ENCODE measurements at places on chromosomes 1 and 21.
A peak's percentile ranks its signal among the peaks of the same experiment; 100 is the strongest.

GRCh38 chr1:156584813-156585212 lies 5.3 kb downstream of the TTC24 start:
- DNase-seq: peak; percentile 60

- DNase-seq: no peak
These were observed 84.4 kb downstream of the ITPKB start for GRCh38 chr1:226654668-226655055.

- no peak for DNase-seq
These were observed 81.0 kb downstream of the NOTCH2 start for GRCh38 chr1:119988306-119989062.

DNA sequence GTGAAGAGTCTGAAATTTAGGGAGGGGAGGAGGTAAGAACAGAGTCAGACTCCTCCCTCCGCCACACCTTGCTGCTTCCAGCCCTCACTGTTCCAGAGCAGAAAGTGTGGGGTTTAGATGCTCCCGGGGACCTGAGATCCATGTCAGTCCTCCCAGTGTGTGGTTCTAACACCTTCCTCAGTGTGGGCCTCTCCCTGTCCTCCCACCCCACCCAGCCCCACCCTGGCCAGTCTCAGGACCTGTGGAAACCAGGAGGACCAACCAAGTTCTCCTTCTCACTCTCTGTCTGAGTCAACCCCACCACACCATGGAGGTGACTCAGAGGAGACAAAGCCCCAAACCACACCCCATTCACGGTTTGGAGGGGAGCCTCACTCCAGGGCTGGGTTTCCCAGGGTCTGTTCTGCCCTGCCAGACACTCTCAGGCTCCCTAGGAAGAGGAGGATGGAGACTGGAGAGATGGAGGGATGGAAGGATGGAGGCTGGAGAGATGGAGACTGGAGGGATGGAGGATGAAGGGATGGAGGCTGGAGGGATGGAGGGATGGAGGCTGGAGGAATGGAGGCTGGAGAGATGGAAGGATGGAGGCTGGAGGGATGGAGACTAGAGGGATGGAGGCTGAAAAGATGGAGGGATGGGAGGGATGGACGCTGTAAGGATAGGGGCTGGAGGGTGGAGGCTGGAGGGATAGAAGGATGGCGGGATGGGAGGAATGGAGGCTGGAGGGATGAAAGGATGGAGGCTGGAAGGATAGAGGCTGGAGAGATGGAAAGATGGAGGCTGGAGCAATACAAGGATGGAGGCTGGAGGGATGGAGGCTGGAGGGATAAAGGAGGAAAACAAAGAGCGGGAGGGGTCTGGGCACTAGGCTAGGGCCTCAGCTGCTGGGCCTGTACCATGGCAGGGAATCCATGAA lies 100.9 kb upstream of the RUNX3 start:
- DNase-seq: no peak

GRCh38 chr1:30313176-30313575 lies 410.2 kb downstream of the MATN1 start:
- no peak for DNase-seq

DNA sequence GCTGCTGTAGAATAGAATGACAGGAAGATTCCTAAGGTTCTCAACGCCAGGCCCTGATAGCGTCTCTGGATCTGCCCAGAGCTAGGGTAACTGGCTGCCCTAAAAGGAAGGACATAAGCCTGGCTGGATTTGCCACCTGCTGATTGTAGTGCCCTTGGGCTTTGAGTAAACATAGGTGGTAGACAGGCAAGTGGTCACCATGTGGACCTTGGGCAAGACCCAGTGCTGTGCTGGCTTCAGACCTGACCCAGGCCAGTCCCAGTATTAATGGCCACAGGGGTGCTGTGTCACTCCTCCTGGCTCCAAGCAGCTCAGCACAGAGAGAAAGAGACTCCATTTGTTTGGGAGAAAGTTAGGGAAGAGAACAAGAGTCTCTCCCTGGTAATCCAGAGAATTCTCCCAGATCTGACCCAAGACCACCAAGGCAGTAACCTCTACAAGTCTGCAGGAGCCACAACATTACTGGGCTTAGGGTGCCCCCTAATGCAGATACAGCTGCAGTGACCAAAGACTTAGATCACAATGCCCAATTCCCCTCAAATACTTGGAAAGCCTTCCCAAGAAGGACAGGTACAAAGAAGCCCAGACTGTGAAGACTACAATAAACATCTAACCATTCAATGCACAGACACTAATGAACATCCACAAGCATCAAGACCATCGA lies 44.5 kb downstream of the PHTF1 start:
- no peak for DNase-seq

DNA sequence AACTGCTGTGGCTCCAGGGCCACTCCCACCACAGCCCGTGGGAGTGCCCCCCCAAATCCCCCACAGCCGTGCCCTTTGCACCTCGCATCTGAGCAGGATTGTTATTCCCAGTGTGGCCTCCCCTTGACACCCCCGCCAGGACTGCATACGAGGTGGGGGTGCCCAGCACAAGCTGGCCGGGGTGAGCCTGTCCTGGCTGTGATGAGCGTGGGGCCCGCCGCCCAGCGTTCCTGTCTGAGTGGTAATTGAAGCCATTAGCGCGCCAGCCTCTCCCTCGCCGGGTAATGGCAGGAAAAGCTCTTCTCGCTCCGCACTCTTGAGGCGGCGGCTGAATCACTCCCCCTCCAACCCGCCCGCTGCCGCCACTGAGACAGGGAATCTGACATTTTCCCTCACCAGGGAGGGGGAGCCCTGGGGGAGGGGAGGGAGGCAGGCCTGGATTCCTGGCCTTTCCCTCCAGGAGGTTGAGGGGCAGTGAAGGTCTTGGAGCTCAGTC lies 27.7 kb downstream of the PTPRF start:
- DNase-seq: no peak

All from RPMI8226 (cell line).